ENCODE measurements at places on chromosomes 4 and X.

- DNase-seq: no peak
These were observed 104.0 kb downstream of the TMA16 start for GRCh38 chr4:163598489-163598888.

DNA sequence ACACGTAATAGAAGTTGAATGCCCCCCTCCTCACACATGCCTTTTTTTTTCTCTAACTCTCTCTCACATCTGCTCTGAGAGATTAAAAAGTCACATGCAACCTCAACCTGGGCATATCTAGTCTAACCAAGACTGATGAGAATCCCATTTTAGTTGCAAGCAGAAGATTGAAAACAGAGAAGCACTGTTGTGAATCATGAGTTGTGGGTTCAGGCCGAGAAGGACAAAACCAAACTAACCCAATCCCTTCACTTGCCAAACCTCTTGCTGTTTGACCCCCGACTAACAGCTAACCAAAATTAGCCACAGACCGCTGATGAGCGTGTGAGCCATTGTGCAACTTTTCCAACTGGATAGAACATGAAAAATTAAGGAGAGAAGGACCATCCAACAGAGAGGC is 31.8 kb downstream of the CXCL1 start:
- DNase-seq: no peak

GRCh38 chr4:111228396-111228795 is 605.5 kb upstream of the PITX2 start:
- no peak for DNase-seq

GRCh38 chrX:15600745-15601144 is at the start of gene ACE2:
Gene ACE2 (minus strand): TSS chrX:15600960. CDS start chrX:15600911, 49 bp downstream.
- DNase-seq: no peak
